ENCODE measurements at places on chromosomes 2 and 18. TPM values are rescaled to one million over a fixed set of nuclear protein-coding genes. Genes with fewer than 3 reads are reported as not detected.

- H3K4me3 ChIP-seq, result no peak overlapping the region
- no peaks in the 10 kb centered on the region for H3K27me3 ChIP-seq
- H3K27ac ChIP-seq, result no peak overlapping the region
- no peaks in the 10 kb centered on the region for H3K36me3 ChIP-seq
- H3K4me1 ChIP-seq, result no peaks in the 10 kb centered on the region
- no peak for DNase-seq
Measured at GRCh38 chr2:26483516-26483915, 5.6 kb upstream of the OTOF start.

DUSP2 gene
- 22.2 TPM for total RNA-seq

PLB1 gene
- 29.6 TPM for total RNA-seq

DNA sequence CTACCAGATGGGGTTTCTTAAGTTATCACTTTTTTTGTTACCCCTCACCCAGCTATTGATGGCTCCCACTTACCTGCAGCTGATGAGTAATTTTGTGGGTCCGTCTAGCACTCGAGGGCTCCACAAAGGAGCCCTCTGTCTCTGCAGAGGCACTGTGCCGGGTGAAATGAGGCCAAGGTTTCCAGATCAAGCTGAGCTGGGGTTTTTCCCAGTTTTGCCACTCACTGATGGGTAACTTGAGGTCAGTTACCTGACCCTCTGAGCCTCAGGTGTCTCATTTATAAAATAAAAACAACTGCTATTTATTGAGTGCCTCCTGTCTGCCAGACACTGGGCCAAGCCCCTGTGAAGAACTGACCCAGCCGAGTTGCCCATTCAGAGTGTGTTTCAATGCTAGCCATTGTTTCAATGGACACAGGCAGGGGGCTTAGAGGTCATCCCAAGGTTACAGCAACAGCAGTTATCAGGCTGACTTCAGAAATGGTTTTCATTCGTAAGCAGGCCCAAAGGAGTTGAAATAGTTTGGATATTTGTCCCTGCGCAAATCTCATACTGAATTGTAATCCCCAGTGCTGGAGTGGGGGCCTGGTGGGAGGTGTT lies 192.9 kb downstream of the NCK2 start:
- peaks cover 17% of the 10 kb centered on the region for H3K4me1 ChIP-seq
- no peaks in the 10 kb centered on the region for H3K27me3 ChIP-seq
- no peak overlapping the region for H3K27ac ChIP-seq

B3GNT7 gene
- 11.4 TPM for total RNA-seq

NOSTRIN gene
- 18.3 TPM for total RNA-seq

GRCh38 chr2:102895376-102895775 lies 133.5 kb downstream of the TMEM182 start:
- H3K4me3 ChIP-seq, result no peak overlapping the region
- H3K27ac ChIP-seq, result no peak overlapping the region
- no peaks in the 10 kb centered on the region for H3K4me1 ChIP-seq
- DNase-seq, result no peak

GRCh38 chr2:56709181-56709580 lies 525.4 kb downstream of the CCDC85A start:
- H3K4me1 ChIP-seq, result no peaks in the 10 kb centered on the region
- no peak overlapping the region for H3K27ac ChIP-seq
- H3K27me3 ChIP-seq, result no peaks in the 10 kb centered on the region
- DNase-seq, result no peak
- no peaks in the 10 kb centered on the region for H3K36me3 ChIP-seq
- no peak overlapping the region for H3K4me3 ChIP-seq

GRCh38 chr2:159961037-159961436 lies 101.4 kb downstream of the PLA2R1 start:
- H3K4me3 ChIP-seq, result no peak overlapping the region
- no peak overlapping the region for H3K27ac ChIP-seq
- DNase-seq, result no peak
- no peaks in the 10 kb centered on the region for H3K36me3 ChIP-seq
- H3K27me3 ChIP-seq, result no peaks in the 10 kb centered on the region

INHBB gene
- 2.8 TPM for total RNA-seq

- peak overlapping the region; percentile 41 for H3K27ac ChIP-seq
- no peaks in the 10 kb centered on the region for H3K27me3 ChIP-seq
- H3K4me3 ChIP-seq, result no peak overlapping the region
- DNase-seq, result peak; percentile 82
Measured at GRCh38 chr2:20141056-20141762, 83.7 kb downstream of the SDC1 start.

TTR gene
- total RNA-seq, result not detected

CAMKMT gene
- 11.6 TPM for total RNA-seq

DNA sequence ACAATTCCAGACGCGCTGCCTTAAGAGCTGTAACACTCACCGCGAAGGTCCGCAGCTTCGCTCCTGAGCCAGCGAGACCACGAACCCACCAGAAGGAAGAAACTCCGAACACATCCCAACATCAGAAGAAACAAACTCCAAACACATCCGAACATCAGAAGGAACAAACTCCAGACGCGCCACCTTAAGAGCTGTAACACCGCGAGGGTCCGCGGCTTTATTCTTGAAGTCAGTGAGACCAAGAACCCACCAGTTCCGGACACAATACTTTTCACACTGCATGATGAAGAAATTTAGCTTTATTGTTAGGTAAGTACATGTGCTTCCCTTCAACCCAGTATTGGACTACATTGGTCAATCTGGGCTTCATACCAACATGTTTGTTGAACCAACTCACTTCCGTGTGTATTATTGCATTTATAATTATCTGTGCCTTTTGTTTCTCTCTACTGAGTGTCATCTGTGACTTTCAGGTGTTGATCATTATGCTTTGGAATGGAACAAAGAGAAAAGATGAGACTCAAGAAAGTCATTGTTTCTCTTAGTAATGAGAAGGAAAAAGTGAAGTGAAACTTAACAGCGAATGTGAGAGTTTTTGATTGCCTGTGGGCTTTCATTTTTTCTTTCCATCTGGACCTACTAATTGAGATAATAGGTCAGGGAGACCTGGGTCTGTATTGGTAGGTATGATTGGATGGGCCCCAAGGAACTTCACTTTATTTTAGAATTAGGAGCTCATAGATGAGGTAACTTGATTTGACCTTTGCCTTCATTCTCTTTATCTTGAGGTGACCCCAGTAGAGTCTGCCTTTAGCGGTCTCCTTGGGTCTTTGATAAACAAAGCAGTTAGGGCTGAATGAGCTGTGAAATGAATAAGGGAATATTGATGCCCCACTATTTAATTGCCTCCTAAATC lies 76.1 kb upstream of the CAVIN2 start:
- H3K27ac ChIP-seq, result no peak overlapping the region
- peaks cover 20% of the 10 kb centered on the region for H3K4me1 ChIP-seq

DNA sequence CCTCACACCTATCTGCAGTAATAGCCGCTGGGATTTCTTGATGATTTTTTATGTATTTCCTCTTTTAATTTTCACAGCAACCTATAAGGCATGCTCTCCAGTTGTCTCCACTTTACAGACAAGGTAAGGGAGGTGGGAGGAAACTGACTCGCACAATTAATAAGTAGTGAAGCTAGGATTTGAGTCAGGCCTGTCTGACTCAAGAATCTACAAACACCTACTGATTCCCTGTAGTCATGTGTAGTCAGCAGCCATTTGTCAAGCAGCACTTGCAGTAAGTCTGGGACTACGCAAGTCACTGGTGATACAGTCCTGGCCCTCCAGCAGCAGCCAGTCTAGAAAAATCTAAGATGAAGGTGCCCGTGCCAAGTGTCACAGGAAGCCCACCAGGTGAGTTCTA lies 193.6 kb upstream of the PKDCC start:
- no peaks in the 10 kb centered on the region for H3K36me3 ChIP-seq
- H3K4me1 ChIP-seq, result no peaks in the 10 kb centered on the region
- DNase-seq, result no peak
- no peaks in the 10 kb centered on the region for H3K27me3 ChIP-seq
